Neuronal stem cell (in vitro differentiated cells): ENCODE measurements at places on chromosomes 11 and 22.

DNA sequence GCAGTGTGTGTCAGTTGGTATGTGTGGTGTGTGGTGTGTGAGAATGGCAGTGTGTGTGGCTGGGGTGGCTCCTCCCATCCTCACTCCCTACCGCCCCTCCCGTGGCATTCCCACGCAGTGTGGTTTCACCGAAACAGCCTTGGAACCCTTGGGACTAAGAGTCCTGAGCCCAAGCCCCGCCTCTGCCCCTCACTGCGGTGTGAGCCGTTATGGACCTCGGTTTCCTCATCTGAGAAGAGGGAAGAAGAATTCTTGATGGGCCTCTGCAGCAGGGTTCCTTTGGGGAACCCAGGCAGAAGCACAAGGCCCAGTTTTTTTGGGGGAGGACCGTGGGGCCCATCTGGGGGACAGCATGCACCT lies 7.2 kb downstream of the UPK3A start:
- no peak for DNase-seq

DNA sequence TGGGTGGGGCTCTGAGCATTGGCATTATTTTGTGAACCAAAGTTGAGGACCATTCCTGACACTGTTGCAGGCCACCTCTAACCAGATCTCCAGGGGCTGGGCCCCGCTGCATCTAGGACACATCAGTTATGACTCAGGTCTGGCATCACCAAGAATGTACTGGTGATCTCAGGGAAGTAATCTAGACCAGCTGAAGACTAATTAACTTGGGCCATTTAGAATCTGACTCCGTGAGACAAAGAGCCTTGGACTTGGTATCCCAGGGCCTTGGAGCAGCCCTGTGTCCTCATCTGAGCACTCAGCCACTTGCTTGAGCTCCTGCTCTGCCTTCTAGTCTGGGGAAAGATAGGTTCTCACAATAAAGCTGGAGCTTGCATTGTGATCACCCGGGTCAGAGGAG lies 200.6 kb downstream of the KIRREL3 start:
- no peak for DNase-seq

GRCh38 chr11:122917311-122917710 lies 34.8 kb downstream of the JHY start:
- no peak for DNase-seq

DNA sequence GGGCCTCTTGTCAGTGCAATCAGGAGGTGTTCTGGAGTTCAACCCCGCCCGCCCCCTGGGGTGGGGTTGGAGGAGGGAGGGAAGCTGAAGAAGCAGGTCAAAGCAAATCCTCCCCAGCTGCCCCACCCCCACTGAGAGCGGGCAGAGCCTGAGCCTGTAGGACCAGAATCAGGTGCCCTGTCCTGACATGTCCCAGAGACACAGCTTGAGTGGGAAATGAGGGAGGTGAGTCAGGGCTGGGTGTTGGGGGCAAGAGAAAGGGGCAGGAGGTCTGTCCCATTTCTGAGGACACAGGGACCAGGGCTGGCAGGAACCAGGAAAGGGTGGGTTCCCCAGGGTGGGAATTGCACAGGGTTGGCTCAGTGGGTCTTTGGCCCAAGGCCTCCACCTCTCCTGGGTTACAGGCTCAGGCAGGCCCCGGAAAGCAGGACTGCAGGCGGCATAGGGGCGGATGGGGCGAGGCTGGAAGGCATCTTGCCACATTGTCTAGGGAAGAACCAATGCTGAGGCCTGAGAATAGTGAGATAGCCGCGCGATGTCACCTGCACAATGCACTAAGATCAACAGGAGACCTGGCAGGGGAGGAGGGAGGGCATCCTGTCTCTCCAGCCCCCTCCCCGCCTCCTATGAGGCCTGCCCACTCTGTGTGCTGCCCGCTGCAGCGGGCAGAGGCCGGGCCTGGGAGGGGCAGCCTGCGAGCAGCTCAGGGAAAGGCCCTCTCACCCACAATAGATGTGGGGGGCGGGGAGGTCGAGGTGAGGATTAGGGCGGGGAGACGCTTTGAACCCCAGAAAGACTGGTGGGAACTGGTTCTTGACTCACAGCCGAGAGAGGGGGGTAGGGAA lies 32.4 kb downstream of the NECTIN1 start:
- no peak for DNase-seq

DNA sequence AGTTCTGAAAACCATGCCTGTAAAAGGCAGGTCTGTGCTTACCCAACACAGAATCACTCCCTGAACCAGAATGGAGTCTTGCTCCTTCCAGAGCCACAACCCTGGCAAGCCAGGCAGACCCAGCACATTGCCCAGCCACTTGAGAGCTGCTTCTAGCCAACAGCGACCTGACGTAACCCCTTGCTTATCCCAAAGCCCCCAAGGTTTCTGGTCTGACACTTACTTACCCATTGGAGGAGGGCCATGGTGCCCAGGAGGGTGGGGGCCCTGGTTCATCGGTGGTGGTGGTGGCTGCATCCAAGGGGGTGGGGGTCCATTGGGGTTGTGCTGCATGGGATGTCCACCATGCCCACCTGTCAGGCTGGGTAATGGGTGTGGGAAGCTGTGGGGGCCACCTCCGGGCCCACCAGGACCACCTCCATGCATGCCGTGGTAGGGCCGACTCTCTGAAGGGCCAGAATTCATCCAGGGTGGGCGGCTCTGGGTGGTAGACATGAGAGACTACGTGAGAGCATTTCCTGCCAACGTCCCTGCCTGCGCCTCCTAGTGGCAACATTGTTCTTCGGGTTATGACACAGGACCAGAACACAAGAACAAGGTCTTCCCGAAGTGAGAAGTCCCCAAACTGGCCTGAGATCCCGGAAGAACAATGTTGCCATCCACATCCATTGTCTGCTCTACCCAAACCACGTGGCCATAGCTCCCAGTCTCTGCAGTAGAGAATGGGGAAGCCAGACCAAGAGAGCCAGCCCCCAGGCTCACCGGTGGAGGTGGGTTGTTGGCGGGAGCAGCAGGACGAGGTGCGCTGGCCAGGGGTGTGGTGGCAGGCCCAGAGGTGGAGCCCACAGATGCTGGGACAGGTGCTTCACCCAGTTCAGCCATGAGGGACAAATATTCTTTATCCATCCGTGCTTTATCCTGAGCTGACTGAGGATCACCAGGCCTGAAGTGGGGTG lies 7.8 kb upstream of the PYGM start:
- DNase-seq, result peak; percentile 60

DNA sequence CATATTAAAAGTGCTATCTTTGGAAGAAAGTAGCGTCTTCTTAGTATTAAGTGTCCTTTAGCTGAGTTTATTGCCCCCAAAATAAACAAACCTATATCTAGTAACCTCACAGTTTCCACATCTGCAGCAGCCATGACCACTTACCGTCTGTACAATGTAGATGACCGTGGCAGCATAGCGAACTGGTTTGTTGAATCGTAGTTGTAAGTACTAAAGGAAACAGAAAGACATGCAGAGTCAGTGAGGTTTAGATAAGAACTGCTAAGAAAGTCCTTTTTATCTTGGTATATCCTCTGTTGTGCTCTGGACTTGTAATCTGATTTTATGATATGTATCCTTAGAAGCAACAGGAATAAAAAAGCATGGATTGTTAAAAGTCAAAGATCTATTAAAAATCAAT lies 9.4 kb downstream of the SLC5A12 start:
- DNase-seq, result no peak

GRCh38 chr22:50422961-50423815 lies 51.6 kb downstream of the SBF1 start:
- no peak for DNase-seq

- no peak for DNase-seq
Observed at GRCh38 chr11:680970-681369, 14.1 kb downstream of the DEAF1 start.

GRCh38 chr11:16124390-16124789 lies 232.0 kb downstream of the SOX6 start:
- no peak for DNase-seq

DNA sequence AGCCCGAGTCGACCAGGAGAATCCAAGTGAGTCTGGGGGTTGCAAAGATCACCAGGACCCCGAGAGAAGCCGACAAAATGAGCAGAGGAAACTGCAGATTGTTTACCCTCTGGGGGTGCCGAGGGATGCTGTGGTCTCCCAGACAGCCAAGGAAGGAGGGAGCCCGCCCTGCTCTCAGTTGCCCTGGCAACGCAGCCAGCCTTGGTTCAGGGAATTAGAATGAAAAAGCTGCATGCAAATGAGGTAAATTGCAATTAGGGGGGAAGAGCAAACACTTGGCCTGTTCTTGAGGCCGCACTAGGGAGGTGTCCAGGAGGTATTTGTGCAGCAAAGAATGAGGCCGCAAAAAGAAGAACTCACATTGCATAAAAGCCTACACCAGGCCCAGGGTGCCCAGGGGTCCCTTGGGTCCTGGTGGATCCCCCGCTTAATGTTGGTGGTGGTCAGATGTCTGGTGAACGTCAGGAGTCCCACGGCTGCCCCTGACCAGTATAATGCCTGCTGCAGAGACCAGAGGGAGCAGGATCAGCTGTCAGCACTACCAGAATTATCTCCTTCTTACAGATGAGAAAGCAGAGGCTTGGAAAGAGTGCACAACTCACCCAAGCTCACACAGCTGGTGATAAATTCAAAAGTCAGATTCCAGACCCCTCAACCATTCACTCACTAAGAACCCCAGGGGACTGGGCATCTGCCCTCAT lies 40.3 kb upstream of the ATXN10 start:
- no peak for DNase-seq

DNA sequence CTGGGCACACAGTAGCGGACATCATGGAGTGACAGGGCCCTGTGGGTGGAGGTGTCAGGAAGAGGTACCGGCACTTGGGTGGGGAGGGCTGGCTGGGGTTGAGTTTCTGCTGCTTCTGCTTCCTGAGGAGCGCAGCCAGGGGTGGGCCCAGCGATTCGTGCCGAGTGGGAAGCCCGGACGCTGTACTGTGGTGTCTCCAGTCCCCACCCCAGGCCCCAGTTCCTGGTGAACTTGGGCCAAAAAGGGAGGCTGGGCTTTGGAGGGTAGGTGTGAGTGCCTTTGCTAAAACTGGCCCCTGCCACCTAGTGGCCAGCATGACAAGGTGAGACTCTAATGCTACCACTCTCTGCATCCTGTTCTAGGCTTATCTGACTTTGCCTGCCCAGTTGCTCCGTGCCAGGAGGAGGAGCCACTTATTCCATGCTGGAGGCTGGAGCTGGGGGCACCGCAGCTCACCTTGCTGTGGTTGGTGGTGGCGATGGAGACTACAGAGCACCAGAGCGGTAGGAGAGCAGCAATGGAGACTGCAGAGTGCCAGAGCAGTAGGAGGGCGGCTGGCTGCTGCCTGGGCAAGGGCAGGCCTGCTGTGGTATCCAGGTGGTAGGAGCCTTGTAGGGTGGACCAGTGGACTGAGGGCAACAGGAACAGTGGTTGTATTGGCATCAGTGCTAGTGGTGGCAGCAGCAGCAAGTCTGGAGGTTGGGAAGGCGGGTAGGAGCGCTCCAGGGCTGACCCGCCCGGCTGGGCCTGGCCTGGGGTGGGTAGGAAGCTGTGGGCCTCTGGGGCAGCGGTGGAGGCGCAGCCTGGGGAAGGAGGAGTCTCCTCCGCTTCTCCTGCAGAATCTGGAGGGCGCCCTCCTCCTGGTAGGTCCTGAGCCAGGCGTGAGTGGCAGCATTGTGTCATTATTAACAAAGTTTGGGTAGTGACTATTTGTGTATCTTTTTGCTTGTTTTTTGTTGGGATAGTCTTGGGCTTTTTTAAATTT lies 2.2 kb upstream of the RFPL2 start:
- DNase-seq, result no peak

GRCh38 chr22:45980761-45981160 lies 3.8 kb upstream of the WNT7B start:
- DNase-seq, result no peak

DNA sequence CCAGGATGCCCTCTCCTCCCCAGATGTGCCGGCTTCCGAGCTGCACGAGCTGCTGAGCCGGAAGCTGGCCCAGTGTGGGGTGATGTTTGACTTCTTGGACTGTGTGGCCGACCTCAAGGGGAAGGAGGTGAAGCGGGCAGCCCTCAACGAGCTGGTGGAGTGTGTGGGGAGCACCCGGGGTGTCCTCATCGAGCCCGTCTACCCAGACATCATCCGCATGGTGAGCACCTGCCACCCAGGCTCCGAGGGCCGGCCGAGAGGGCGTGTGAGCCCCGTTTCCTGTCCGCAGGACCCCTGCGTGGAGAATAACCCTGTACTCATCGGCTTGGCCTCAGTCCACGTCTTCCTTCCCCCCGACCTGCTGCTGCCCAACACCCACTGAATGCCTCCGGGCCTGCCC lies 2.2 kb downstream of the PPP2R5B start:
- no peak for DNase-seq

GRCh38 chr11:122711831-122712381 lies 56.4 kb downstream of the UBASH3B start:
- DNase-seq, result no peak

DNA sequence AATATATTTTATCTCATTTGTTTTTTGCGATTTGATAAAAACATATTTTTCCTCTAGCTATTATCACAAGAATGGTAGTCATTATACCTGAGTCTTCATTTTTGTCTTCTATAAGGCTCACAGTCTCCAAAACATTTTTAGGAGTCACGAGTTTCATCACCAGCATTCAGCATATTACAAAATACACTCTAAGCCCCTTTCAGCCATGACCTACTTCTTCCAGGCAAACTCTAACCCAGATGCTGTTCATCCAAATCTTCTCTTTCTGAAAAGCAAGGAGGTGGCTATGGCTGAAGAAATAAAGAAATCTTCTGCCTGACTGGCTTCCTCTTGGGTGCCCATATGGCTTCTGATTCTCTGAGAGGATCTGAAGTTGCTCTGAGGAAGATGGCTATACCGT lies 35.7 kb upstream of the USP47 start:
- no peak for DNase-seq

GRCh38 chr11:125998267-125998666 lies 52.4 kb downstream of the VSIG10L2 start:
- no peak for DNase-seq

DNA sequence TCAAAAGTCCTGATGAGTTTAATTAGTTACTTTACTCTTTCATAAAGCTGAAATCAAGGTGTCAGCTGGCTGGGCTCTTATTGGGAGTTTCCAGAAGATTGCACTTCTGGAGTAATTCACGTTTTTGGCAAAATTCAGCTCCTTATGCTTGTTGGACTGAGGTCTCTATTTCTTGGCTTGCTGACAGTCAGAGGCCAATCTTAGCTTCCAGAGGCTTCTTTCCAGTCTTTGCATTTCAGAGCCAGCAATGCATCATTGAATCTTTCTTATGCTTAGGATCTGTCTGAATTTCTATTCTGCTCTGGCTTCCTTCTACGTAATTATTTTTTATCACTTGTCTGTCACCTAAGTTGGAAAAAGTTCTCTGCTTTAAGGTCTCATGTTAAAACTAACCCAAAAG lies 91.4 kb upstream of the SYN3 start:
- no peak for DNase-seq

GRCh38 chr11:65793144-65793581 lies 6.3 kb downstream of the OVOL1 start:
- DNase-seq, result no peak

- DNase-seq, result no peak
Observed at GRCh38 chr22:50014053-50014501, 1.5 kb upstream of the IL17REL start.

GRCh38 chr11:44308923-44309477 lies 939 bp downstream of the ALX4 start:
- no peak for DNase-seq

DNA sequence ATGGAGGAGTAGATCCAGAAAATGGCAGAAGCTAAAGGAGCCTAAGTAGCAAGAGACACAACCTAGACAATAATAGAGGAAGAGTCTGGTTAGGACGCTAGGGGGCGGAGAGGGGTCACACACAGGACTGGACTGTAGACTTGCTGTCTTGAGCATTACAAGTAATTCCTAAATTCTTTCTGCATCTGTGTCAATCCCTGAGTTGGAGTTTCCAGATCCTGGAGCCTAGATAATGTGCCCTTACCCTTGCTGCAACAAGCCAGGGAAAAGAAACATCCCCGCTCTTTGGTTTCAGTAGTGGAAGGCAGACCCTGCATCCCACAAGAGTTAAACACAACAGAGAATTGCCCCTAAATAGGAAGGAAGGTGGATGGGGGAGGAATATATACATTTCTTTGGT lies 14.9 kb upstream of the CCDC73 start:
- DNase-seq, result peak; percentile 59
